ENCODE measurements at places on chromosomes 1 and 21.

DNA sequence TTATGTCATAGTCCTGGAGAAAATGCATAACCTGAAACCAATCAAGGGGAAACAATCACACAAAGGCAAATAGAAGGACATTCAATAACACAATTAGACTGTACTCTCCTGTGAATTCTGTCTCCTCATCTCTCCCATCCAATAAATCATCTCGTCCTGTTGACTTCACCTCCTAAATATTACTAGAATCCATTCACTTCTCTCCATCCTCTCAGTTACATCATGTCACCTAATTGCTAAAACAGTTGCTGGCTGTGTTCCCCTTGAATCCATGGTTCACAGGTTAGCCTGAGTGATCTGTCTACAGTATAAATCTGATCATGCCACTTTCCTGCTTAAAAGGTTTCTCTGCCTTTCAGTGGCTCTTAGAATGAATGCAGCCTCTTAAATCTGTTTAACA, 220.2 kb downstream of the TGFB2 start:
- DNase-seq, result no peak

DNA sequence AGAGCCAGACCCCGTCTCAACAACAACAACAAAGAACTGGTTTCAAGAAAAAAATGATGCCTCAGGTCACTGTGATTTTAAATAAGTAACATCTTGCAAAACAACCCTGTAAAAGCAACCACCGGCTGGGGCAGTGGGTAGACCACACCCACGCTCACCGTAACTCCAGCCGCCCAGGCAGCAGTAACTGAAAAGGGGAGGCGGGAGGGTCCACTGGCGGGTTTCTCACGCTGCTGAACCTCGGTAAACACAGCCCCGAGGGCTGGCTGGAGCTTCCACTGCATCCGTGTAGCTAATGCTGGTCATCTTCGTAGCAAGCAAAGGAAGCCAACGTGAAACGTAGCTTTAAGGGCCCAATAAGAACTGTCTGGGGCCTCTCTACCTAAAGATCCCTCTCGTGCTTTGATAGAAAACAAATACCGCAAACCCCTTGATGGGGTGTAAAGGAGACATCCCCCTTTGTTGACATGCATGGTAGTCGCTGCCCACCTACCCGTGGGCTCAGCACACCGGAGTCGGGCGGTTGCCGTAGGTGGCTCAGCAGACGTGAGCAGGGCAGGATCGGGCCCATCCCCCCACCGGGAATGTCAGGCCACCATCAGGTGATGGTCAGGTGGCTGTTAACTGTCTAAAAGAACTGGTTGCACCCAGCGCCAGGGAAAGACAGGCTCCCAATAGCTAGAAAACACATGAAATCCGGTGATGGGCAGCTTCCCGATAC, 4.2 kb downstream of the C1orf159 start:
- no peak for DNase-seq

DNA sequence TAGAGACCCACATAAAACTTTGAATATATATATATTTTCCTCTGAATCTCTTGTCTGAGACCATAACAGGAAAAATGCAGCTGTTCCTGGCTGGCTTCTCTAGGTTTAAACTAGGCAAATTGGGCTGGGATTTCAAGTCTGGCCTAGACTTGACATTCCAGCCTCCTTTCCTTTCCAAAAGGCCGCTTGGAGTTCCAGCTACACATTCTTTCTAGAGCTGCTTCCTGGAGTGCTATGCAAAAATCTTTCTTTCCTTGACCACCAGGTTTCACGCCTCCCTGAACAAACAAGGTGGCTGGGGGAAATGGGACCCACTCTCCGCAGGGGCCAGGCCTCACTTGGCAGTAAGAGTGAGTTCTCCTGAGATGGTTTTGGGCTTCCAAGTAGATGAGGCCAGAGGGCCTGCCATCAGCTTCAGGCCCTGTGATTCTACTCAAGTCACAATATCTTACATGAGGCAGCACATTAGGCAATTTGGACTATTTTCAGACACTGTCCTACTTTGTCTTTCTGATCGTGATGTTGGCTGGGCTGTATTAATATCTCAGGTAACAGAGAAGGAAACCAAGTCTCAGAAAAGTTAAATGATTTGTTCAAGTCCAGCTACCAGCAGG, 102.4 kb downstream of the FAM78B start:
- no peak for DNase-seq

GRCh38 chr1:197181982-197182381, 35.5 kb upstream of the ASPM start:
- no peak for DNase-seq

GRCh38 chr1:3068564-3069431, at the start of gene PRDM16:
TSS of gene PRDM16 (plus strand) at chr1:3069203. CDS start at chr1:3069260, 57 bp downstream.
- peak; percentile 67 for DNase-seq

DNA sequence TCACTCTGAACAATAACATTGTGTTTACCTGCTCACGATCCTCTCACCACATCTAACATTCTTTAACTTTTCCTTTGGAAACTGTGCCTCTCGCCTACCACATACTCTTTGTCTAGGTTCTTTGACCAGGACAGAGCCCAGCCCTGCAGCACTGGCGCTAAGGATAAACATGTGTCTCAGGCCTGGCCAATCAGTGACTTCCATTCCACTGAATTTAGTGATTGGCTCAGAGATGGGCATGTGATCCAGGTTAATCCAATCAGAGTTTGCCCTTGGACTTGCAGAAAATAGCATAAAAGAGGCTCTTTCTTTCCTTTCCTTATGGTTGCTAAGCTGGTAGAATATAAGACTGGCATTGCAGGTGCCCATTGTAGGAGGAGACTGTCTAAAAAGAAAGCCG, 605.7 kb downstream of the MATN1 start:
- no peak for DNase-seq

DNA sequence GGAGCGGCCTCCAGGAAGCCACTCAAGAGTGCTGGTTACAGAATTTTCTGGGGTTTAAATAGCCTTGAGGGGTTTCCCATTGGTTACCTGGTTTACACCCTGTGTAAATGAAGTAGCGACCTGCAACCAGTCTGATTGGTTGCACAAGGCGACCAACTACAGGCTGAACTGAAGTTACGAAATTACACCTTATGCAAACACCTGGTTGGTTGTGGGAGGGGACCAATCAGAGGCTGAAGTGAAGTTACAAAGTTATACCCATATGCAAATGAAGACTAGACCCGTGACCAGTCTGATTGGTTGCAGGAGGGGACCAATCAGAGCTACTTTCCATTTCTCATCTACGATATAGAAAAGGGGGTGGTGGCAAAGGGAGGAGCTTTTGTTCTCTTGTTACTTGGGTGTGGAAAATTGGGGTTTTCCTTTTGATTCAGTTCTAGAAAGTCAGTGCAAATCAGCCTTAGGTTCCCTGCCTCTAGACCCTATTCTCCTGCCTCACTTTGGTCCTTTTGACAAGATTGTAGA, 22.2 kb upstream of the C1orf174 start:
- DNase-seq, result no peak

- DNase-seq, result peak; percentile 94
These were observed 8.9 kb downstream of the DENND2D start for GRCh38 chr1:111191496-111191895.

All from lung (tissue), 17 donors.